ENCODE measurements at places on chromosomes 3 and 15.

DNA sequence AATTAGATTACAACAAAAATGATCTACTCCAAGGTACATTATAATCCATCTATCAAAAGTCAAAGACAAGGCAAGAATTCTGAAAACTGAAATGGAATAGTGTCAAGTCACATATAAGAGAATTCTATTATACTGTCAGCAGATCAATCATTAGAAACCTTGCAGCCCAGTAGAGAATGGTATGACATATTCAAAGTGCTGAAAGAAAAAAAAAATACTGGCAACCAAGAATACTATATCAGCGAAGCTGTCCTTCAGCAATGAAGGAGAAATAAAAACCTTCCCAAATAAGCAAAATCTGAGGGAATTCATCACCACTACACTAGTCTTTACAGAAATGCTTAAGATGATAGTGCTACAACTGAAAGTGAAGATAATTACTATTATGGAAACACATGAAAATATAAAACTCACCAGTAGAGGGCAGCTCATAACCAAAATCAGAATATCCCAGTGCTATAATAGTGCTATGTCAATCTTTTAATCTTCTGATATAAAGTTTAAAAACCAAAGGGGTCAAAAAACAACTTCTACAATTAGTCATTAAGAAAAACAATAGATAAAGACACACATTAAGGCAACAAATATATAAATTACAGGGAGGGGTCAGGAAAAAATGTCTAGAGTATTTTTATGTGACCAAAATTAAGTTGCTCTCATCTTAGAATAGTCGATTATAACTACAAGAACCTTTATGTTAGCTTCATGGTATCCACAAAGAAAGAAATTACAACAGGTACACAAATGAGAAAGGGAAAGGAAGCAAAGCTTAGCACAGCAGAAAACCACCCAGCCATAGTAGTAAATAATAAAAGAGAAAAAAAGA lies 190.7 kb upstream of the CNTN6 start:
- no peak for DNase-seq

- no peak for DNase-seq
These were observed 36.1 kb downstream of the NSMCE3 start for GRCh38 chr15:29233566-29233965.

DNA sequence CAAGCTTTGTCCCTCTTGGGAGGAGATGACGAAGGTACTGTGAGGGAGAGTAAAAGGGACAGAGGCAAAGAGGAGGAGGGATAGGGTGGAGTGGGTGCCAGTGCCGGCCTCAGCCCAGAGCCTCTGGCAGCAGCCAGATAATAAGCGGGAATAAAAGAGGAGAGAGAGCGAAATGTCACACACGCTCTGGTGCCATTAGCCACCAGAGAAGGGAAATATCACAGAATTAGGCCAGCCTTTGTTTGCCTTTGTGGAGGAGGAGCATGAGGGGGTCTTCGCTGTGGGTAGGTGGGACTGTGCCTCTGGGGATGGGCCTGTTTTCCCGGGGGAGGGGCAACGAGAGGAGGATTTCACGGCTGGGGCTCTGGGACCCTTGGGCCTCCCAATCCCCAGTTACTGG lies 67.8 kb downstream of the LINGO1 start:
- no peak for DNase-seq

- DNase-seq = no peak
These were observed 138.3 kb upstream of the UBP1 start for GRCh38 chr3:33578325-33579177.

DNA sequence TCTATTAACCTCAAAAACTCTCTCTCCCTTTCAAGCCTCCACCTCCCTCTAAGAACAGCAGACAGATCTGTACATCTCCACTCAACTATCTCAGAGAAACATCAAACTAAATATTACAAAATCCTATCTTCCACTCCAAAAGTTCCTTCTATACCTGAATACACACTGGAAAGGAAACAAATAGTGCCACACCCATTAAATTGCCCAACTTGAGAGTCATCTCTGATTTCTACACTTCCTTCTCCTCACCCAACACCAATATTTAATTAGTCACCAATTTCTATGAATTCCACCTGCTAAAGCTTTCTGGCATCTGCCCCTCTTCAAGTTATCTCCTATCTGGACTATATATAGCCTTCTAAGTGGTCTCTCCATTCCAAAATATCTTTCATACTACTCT lies 65.8 kb downstream of the PEAK1 start:
- no peak for DNase-seq

- no peak for DNase-seq
These were observed 545.5 kb downstream of the NTRK3 start for GRCh38 chr15:87711026-87711425.

- no peak for DNase-seq
These were observed 408.7 kb downstream of the OXSM start for GRCh38 chr3:26198609-26199008.

- no peak for DNase-seq
These were observed 223.5 kb upstream of the RBMS3 start for GRCh38 chr3:29057326-29057725.

DNA sequence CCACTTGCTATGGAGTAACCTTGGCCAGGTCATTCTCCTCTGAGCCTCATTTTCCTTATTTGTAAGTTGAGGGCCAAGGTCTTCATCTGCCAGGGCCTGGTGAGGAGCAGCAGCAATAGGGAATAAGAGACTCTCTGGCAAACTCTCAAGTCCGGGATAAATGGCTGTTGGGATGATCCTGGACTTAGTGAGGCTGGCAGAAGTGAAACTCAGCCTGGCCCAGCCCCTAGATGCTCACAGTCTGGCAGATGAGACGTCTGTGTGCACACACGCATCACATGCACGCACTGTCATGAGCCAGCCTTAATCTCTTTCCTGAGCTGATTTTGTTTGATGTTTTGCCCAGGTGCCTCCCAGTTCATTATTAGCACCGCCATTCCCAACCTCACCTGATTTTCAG lies 26.8 kb downstream of the SLC6A6 start:
- DNase-seq = no peak

GRCh38 chr3:32842531-32842931 lies 24.7 kb downstream of the TRIM71 start:
- no peak for DNase-seq

DNA sequence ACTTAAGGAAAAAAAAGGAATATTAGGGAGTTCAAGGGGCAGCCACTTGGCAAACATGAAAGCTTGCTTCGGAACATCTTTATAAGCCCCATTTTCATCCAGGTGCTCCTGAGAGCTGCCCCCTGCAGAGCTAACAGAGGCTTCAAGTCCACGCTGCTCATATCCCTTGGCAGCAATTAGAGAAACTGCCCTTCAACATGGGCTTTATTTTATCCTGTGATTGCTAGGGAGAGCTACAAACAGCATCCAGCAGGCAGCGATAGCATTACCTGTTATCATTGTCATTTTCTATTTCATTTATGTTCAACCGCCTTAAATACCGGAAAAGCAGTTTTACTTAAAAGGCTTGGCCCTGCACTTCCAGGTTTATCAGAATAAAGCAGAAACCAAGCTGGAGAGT lies 68.4 kb upstream of the MCTP2 start:
- DNase-seq = no peak

DNA sequence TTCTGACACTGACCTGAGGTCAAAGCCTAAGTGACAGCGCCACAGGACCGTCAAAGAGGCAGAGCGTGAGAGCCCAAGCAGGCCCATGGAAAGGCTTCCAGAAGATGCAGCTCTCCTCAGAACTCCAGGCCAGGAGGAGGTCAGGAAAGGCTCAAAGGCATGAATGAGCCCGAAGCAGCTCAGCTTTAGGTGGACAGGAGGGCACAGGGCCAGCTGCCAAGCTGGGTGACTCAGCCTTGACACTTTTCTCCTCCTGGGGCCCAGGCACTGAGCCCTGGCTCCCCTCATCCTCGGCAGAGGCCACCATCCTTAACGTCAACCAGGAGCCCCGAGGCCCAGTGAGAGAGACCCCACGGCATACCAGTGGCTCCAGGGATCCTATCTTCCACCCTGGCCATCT lies 62.9 kb downstream of the ADCY5 start:
- DNase-seq = no peak

DNA sequence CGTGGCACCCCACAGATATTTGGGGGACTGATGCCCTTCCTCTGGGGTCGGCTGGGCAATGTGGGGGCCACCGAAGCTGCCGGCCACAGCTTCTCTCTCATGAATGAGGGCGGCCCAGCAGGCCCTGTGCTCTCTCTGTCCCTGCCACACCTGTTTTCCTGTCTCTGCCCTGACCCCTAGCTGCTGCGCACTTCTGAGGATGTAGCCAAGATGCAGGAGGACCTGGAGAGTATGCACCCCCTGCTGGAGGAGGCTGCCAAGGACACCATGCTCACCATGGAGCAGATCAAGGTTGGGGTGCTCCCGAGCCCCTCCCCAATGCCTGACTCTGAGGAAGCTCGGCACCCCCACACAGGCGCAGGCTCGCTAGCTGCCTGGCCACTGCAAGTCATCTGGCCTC lies 59.7 kb downstream of the SEMA3G start:
- no peak for DNase-seq

DNA sequence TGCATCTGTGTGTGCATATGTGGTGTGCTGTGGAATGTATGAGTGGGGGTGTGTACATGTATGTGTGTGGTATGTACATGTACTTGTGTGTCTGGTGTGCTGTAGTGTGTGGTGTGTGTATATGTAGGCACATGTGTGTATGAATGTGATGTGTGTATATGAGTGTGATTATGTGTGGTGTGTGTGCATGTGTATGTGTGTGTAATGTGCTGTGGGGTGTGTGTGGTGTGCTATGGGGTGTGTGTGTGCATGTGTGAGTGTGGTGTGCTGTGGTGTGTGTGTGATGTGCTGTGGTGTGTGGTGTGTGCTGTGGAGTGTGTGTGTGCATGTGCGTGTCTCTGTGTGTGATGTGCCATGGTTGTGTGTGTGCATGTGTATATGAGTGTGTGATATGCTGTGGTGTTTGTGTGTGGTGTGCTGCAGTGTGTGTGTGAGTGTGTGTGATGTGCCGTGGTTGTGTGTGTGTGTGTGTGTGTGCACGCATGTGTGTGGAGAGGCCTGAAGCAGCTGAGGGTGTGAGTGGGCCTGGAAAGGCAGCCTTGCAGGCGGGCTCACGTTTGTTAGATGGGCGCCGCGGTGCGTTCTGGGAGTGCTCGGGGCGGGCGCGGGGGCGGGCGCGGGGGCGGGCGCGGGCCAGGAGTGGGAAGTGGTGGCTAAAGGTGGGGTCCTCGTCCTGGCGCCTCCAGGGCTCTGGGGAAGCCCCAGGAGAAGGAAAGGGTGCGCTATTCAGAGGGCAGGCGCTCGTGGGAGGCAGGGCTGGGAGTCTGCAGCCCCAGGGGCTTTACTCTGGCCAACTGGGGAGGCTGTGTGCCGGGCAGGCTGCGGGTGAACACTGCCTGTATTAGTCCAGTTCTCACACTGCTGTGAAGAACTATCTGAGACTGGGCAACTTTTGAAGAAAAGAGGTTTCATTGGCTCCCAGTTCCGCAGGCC lies 116.9 kb downstream of the GABRG3 start:
- DNase-seq = no peak

- DNase-seq = no peak
These were observed 32.8 kb downstream of the ZXDC start for GRCh38 chr3:126442856-126443242.

GRCh38 chr3:194582196-194582905 lies 50.9 kb downstream of the TMEM44 start:
- DNase-seq = no peak

- no peak for DNase-seq
These were observed 141.0 kb upstream of the MYRIP start for GRCh38 chr3:39668420-39668819.

GRCh38 chr15:34791701-34792100 lies 3.6 kb downstream of the ACTC1 start:
- no peak for DNase-seq

GRCh38 chr3:69104586-69104985 lies 17.8 kb downstream of the LMOD3 start:
- no peak for DNase-seq

DNA sequence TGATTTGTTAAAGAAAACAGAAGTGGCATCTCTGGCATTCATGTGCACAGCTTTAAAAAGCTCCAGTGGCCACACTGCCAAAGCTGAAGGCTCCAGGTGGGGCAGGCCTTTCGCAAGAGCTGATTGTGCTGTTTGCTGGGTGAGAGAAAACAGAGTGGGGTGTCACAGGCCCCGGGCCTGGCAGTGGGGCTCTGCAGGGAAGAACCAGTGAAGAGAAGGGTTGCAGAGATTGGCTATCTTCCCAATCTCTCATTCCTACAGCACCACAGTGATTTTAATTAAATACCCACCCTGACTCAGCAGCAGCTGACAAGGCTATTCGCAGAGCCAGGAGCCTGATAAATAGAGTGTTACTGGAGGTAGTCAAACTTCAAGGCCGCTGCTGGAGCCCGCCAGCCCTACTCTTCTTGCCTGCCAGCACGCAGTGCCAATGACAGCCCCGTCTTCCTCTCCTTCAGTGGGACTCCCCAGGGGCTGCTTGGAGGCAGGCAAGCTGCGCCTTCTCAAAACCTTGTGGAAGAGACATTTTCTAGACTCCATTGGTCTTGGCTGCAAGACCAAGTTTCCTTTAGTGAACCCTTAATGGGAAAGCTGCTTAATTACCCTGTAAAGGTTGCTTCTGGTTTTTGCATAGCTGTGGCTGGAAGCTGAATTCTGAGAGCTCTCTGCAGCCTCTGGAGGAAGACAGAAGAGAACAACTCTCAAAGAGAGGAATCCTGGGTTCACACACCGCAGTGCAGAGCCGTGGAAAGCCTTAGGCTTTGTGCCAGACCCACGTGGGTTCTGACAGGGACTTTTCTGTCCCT lies 225.8 kb upstream of the SLCO3A1 start:
- DNase-seq = peak; percentile 27

- no peak for DNase-seq
These were observed 278.4 kb upstream of the UBE2E1 start for GRCh38 chr3:23527326-23527725.

- DNase-seq = no peak
These were observed 1.2 kb downstream of the LHFPL4 start for GRCh38 chr3:9552252-9552999.

DNA sequence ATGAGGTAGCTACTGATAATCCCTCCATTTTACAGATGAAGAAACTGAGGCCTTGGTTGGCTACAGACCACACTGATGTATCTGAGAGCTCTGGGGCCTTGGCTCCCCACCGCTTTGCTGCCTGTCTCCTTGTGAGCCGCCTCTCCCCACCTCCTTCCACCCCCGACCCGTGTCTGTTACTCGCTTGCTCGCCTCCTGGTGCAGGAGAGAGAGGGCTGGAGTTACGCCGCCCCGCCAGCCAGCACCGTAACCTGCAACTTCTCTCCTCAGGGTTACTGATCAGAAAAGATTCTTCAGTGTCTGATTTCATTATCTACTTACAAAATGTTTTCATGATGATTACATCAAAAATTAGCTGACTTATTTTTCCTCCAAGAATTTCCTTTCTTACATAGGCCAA lies 34.1 kb downstream of the TM2D3 start:
- DNase-seq = no peak

GRCh38 chr3:62688812-62689211 lies 186.4 kb downstream of the CADPS start:
- no peak for DNase-seq

GRCh38 chr15:73885954-73886700 lies 12.8 kb downstream of the TBC1D21 start:
- no peak for DNase-seq

DNA sequence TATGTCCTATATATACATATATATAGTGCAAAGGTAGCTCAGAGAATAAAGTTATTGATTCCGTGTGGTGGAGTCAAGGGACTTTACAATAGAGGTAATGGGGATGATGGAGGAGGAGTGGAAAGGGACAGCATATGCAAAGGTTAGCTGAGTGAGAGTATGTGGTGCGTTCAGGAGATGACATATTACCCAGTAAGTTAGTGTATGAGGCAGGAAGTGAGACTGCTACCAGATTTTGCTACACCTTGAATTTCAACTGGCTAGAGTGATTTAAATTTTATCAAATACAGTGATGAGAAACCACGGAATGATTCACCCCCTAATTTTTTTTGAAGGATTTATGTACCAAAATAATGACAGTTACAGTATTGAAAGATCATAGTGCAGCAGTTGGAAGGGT lies 2.8 kb downstream of the ACTL6A start:
- DNase-seq = no peak
